ENCODE measurements at places on chromosomes 3 and 15.

GRCh38 chr3:74661672-74662071 lies 47.2 kb upstream of the CNTN3 start:
- no peak for DNase-seq

DNA sequence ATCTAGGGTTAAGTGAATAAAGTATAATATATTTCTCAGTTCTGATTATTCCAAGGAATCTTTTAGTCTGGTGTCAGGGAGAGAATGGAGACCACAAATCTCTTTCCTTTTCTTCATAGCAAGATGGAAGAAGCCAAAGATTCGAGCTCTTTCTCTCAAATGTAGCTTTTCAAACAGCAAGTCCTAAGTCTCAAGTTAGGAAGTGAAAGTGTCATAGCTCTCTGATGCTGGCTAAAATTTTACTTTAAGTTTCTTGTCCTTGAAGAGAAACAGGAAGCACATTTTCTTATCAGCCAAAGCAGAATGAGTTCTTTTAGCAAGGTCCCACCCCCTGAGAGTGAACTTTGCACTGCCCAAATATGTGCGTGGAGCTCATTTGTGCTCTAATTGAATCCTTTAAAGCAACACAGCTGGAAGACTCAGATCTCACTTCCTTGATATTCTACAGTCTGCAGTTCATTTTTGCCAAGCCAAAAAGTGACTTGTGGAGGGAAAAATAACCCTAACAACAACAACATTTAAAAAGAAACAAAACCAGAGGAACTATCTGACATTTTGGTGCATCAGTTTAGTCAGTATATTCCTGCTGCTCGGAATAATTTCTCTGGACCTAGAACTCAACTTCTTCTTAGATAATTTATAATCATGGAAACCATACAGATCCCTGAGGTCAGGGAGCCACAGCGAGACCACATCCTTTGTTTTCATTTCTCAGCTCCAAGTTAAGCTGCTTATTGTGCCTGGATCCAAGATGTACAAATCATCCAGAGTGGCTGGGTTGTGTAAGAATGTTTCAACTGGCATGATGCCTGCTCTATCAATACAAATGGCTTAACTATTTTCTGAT lies 238.7 kb upstream of the P2RY1 start:
- DNase-seq = no peak

DNA sequence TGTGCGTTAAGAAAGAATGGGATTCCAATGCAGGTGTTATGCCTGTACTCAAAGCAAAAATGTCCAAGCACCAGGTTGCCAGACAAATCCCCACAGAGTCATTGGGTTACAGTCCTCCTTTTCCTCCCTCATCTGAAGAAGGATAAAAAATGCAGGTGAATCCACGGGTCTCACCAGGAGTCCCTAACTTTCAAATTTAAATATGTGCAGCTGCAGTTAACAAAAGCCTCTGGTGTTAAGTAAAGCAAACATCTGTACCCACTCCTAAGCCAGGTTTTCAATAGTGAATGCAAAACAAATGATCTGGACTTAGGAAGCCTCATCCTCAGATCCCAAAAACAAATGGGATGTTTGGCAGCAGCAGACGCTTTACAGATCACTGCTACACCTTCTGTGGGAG lies 70.4 kb upstream of the SETMAR start:
- DNase-seq = no peak

DNA sequence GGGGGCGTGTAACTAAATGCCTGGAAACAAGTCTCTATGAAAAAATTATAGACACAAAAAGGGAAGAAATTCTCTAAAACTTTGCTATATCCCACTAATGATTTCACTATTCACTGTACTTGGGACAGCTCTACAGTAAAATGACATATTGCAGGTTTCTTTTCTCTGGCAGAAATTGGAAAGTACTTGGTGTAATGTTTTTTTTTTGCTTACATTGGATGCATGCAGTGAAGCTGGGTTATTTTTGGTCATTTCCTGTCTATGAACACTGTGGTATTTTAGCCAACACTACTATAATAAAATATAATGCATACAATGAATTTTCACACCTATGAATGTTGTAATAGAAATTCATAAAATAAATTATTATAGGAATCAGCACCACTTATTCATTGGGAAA lies 109.7 kb downstream of the LRRC49 start:
- DNase-seq = no peak

DNA sequence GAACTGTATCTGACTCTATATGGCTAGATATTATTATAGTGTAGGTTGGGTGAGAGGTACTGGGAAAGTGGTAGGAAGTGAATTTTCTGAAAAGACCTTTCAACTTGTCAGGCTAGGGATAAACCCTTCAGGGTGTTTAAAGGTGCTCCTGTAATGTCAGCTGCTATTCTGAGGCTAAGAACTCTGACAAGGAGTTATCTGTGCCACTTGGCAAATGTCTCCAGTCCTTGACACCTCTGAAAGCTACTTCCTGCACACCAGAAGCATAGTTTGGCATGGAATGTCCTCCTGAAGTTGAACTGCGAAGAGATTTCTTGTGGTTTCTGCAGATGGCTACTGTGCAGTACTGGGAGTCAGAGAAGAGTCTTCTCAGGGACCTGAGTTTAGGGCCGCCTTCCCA lies 194.3 kb downstream of the CDIN1 start:
- no peak for DNase-seq

- no peak for DNase-seq
These were observed 132.1 kb downstream of the WDR76 start for GRCh38 chr15:43958861-43959330.

- no peak for DNase-seq
These were observed 11.0 kb upstream of the FILIP1L start for GRCh38 chr3:100125161-100125938.

GRCh38 chr15:31477301-31477700 lies 150.7 kb downstream of the KLF13 start:
- DNase-seq = no peak

GRCh38 chr3:157436583-157437291 lies at the start of gene PTX3:
PTX3 (plus strand) TSS chr3:157436850; CDS start chr3:157436934, 84 bp downstream.
- DNase-seq = no peak

- DNase-seq = peak; percentile 44
These were observed 2.3 kb downstream of the SETD5 start for GRCh38 chr3:9399746-9400145.

DNA sequence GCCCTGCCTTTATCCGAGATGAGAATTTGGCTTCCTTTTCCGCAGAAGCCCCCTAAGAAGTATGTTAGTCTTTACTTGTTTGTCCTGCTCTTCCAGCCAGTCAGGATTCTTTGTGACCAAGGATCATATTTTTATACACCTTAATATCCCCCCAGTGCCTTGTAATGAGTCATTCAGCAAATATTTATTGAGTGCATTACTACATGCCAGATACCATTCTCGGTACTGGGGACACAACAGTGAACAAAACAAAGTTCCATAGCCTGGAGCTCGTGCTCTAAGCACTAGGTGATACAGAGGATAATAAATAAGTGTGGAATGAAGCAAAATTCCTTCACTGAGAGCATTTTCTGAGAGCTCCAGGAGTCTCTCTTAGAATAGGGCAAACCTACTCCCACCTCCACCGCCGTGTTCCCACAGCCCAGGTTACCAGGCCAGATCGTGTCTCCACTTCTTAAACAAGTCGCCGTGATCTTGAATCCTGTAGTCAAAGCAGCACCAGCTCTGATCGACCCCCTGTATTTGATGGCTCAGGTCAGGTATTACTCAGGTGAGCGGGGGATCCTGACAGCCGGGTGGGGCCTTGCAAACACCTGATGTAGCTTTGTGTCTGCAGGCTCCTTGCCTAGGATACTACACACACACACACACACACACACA lies 18.5 kb downstream of the TTC21A start:
- no peak for DNase-seq

DNA sequence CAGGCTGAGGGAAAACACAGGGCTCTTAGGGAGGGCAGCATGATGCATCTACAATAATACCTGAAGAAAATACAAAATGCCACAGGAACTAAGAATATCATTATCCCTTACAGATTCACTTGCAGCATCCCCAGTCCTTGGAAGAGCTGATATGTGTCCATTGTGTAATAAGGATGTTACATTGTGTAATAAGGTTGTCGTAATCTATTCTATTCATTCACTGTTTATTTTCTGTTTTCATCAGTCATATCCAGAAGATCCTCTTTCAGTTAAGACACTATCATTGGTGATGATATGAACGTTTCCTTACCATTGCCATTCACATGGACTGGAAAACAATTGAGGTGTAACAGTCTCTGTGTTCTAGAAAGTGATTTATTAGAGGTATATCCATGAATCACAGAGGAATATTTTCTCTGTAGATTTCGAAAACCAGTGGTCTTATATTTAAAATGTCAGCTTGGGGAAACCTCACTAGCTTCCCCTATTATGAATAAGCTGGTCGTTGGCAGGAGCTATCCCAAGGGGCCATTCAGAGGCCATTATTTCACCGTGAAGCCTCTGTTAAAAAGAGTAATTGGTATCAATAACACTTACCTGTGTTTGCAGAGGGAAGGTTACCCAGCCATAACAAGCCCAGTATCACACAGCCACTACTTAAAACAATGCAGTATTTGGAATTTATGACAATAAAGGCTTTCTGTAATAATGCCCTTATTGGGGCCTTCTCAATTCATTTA lies 241.1 kb downstream of the ZNF385D start:
- DNase-seq = no peak

DNA sequence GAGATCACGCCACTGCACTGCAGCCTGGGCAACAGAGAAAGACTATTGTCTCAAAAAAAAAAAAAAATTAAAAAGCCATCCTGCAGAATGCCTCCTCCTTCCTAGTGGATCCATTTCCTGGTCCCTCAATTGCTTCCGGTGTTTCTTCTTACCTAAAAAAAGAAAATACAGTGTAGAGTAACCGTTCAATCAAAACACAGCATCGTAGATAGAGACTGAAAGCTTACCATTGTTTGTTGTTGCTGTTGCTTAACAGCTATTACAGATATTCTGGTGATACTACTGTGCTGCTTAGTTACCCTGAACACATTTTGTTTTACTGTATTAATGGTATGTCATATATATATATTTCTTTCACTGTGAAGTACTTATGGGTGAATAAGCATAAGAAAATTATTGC lies 105.5 kb upstream of the LRRFIP2 start:
- no peak for DNase-seq

DNA sequence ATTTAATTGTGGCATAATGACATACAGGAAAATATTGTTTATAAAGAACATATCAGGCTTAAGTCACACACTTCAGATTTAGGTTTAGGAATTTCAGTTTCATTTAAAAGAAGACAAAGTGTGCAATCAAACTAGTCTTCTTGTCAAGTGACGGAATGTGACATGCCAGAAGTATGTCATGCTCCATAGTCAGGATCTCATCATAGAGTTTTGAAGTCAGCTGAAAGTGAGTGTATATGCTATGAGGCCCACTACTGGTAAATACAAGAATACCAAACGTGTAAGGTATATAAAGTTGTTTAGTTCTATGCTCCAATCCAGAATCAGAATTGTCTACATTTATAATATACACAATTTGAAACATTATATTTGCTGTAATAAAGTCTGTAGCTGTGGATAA lies 988.4 kb downstream of the TBL1XR1 start:
- no peak for DNase-seq

DNA sequence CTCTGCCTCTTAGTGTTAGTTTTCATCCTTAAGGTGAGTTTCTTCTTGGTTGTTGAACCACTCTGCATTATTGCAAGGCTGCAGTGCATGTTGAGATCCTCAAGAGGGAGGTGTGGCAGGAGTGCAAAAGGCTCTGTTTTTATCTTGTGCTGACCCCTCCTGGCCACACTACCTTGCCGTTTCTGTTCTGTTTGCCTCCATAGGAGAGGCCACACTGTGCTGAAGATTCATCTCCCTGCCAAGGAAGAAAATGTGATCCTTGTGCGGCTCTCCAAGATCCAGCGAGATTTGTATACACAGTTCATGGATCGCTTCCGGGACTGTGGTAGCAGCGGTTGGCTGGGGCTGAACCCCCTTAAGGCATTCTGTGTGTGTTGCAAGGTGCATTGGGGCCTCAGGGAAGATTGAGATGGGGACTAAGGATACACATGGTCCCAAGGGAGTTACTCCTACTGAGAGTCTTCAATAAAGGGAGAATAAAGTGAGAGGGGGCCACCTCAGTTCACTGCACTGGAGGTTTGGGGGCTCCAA lies 33.0 kb upstream of the TEX264 start:
- peak; percentile 40 for DNase-seq

DNA sequence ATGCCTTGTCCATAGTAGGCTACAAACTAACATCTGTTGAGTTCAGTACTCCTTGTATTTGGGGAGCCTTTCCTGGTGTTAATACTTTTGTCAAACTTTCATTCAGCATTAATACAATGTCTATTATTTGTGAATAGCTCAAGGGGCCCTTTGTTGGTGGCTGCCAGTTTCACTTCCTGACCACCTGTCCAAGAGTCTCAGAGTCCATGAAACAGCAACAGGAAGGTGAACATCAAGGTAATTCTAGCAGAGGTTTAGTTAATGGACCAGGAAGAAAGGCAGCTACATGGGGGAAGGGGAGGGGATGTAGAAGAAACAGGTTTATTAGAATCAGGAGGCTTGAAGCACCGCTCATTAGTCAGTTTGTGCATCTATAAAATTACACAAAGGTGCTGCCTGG lies 386.9 kb downstream of the PDCD6IP start:
- DNase-seq = no peak

DNA sequence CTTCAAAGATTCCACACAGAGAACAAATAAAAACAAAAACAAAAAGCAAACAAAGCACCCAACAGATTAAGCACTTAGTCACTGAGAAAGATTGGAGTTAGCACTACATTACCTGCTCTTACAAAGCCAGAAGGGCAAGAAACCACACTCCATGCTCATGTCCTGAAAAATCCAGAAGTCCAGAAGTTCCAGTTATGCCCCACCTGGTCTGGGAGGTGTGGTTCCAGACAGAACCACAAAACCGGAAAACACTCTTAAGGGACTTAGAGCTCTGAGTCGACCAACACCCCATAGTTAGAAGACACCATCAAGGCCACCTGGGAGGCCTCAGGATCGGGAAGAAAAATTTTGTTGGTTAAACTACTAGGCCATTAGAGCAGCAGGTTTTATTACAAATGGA lies 88.9 kb downstream of the TNIK start:
- no peak for DNase-seq

DNA sequence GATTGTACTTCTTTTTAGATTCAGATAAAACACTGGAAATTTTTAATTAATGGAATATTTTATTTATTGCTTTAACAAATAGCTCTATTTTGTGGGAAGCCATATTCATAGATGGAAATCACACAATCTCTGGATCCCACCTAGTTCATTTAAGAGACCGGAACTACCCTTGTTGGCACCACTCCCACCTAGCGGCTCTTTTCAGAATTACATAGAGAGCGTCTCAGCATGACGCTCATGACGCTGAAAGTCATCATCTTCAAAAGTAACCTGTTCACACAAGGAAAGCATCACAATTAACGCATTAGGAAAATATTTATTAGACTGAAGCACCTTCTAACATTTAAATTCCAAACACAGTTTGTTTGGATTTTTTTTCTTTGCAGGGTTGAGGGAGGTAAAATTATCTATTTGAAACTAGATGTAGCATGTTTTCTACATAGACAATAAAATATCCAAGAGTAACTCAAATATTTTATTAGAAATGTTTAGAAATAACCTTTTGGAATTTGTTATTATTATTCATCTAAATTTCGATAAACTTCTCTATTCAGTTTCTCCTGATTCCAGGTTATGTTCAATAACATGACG lies 214.9 kb upstream of the ARRDC4 start:
- DNase-seq = no peak
